ENCODE measurements at places on chromosomes 4 and X.

DNA sequence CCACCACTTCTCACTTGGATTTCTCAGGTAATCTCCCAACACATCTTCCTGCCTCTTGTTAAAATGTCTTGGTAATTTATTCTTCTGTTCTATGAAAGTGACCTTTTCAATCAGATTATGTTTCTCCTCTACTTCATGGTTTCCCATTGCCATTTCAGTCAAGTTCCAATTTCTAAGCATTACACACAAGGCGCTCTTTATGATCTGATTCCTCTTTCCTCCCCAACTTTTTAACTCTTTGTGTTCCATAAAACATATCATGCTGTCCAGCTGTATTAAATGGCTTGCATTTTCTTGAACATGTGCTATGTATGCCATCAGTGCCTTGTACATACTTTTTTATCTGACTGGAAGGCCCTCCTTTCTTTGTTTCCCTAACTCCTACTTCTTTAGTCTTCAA lies 13.1 kb upstream of the ART3 start:
- DNase-seq = no peak

- no peak for DNase-seq
Observed at GRCh38 chr4:71130827-71131603, 137.6 kb downstream of the DCK start.

GRCh38 chr4:90001023-90001422 lies 106.4 kb downstream of the MMRN1 start:
- no peak for DNase-seq

GRCh38 chrX:65034668-65035445 lies 58.6 kb upstream of the ZC4H2 start:
- peak; percentile 68 for DNase-seq

GRCh38 chr4:109434007-109434971 lies 674 bp downstream of the SEC24B start:
- DNase-seq = no peak

- DNase-seq = no peak
Observed at GRCh38 chrX:1492421-1493012, 39.8 kb upstream of the ASMTL start.

DNA sequence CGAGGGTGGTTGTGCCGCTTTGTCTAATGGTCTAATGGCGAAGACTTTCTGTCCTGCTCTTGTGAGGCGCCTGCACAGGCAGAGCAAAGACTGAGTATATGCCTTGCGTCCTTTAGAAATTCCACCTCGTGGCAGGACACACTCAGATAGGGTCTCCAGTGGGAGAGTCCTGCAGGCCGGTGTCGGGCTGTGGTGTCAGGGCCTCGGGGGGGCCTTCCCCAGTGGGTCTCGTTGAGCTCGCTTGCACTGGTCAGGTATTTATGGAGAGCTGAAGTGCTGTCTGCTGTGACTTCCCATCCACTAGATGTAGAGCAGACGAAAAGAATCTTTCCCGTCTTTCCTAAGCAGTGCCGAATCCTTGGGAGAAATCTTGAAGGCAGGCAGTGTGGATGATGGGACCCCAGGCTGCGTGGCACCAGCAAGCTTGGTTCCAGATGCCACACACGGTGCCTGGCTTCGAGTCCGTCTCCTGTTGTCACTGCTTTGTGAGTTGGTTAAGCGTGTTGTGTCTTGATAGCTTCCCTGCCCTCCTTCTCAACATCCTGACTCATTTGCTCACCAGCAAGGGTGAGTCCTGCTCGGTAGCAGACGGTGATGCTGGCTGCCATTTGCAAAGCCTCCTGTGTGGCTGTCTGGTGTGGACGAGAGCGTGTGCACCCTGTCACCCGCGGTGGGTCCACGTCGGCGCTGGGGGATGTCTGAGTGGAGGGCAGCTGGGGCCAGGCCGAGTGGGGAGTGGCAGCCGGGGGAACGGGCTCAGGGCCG lies 20.5 kb downstream of the MAEA start:
- no peak for DNase-seq

DNA sequence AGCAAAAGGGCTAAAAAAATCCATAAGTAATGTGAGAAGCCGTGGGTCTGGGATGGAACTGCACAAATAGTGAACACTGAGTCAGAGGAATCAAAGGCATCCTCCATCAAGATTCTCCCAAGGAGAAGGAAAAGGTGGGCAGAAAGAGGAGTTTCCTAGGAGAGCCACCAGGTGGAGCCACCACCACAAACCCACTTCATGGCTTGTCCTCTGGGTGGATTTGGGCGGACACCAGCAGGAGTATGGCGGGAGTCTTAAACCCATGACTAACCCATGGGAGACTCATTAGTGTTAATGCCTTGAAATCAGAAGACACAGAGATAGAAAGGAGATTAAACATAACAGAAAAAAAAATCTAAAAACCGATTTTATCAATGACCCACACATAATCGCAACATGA lies 147.7 kb downstream of the SH3KBP1 start:
- peak; percentile 22 for DNase-seq

DNA sequence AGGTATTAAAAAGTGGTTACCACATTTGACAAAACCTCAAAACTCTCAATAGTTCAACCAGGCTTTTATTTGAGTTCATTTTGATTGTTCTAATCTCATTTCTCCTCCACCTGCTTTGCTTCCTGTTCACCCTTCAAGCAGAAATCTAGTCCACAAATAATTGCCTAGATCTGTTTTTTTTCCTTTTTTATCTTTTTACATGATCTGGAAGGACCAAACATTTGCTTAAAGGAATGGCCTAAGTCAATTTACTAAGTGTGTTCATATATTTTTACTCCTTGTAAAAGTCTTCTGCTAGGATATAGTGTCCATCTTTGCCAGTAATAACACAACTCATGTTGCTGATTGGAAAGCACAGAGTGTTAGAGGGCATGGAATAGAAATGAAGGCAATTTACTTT lies 26.2 kb upstream of the VEGFD start:
- no peak for DNase-seq

DNA sequence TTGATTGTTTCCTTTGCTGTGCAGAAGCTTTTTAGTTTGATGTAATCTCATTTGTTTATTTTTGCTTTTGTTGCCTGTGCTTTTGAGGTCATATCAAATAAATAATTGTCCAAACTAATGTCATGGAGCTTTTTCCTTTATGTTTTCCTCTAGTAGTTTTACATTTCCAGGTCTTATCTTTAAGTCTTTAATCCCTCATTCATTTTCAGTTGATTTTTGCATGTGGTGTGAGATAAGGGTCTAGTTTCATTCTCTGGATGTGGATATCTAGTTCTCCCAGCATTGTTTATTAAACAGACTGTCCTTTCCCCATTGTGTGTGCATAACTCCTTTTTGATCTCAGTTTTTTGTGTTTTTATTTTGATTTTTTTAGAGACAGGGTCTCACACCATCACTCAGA lies 179.1 kb upstream of the STK26 start:
- no peak for DNase-seq

DNA sequence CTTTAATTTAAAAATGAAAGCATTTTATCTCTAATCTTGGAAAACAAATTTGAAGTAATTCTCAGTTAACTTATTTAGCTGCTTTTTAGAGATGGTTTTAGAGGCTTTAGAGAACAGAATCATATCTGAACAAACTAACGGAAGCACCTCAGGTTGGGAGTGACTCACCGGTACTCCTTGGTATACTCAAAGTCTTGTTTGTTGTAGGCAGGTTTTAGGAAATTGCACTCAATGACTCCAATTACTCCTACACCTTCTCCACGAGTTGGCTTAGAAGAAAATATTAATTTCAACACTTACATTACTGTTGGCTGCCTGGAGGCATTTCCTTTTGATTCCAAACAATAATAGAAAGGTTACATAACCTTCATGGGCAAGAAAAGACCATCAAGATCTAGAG lies 23.6 kb downstream of the MORC4 start:
- DNase-seq = no peak

GRCh38 chr4:57905965-57906364 lies 795.8 kb upstream of the IGFBP7 start:
- DNase-seq = no peak

GRCh38 chr4:2059046-2059725 lies at the start of gene NAT8L:
Gene NAT8L, plus strand, starts transcription at chr4:2059327. Its CDS starts 185 bp downstream, at chr4:2059512.
- DNase-seq = no peak

GRCh38 chr4:82555276-82555675 lies 6.5 kb downstream of the TMEM150C start:
- no peak for DNase-seq

- DNase-seq = no peak
Observed at GRCh38 chrX:129577473-129577872, 37.4 kb downstream of the OCRL start.

DNA sequence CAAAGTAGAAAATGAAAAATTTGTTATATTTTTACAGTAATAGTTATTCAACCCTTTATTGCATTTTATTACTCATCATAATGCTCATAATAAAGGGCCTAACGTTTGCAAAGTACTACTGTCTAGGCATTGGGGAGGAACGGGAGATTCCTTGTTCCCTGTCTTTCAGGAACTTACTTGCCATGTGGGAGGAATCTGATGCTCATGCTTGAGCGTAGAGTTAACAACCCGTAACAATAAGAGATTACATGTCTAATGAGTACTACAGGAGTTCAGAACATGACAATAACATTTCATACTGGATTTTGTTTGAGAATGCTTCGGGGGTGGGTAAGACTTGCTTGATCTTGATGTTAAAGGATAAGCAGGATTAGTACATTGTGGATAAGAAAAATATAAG lies 2.9 kb downstream of the CCSER1 start:
- DNase-seq = no peak

GRCh38 chr4:79757600-79757999 lies 315.4 kb downstream of the ANTXR2 start:
- no peak for DNase-seq

- no peak for DNase-seq
Observed at GRCh38 chr4:1019729-1020470, 8.5 kb downstream of the FGFRL1 start.

GRCh38 chr4:161573836-161574235 lies 590.0 kb downstream of the FSTL5 start:
- no peak for DNase-seq

DNA sequence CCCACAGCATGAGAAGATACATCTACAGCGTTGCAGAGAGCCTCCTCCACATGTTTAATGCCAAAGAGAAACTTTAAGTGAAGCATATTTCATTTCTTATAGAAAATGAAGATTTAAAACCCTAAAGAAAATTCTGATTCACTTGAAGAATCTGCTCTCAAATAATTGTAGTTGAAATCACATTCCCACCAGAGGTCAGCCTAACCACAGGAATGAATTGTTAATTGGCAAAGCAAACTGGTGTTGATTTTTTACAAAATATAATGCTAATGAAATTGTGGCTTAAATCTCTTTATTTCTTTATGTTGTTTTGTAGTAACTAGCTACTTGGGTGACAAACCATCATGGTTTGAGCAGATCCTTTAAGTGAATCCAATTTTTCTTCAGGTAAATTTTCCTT lies 31.1 kb upstream of the WDR17 start:
- DNase-seq = no peak

- no peak for DNase-seq
Observed at GRCh38 chr4:142404191-142404611, 441.9 kb downstream of the INPP4B start.

GRCh38 chr4:159698336-159698735 lies 595.5 kb downstream of the RAPGEF2 start:
- no peak for DNase-seq

GRCh38 chrX:15971696-15972095 lies 117.1 kb upstream of the AP1S2 start:
- no peak for DNase-seq

DNA sequence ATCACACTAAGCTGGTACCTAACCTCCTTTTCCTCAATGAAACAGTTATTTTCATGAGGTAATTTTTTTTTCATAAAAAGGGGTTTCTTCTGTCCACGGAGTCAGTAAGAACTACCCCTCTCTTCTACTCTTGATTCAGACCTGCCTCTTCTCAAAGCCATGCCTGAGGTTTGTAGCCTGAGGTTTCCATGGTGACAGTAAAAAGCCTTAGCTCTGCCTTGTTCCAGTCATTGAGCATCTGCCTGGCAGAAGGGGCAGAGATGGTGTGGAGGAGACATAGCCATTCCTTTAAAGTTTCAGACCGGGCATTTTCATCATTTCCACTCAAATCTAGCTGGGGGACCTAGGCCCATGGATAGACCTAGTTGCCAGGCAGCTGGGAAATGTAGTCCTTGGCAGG lies 135.5 kb downstream of the REPS2 start:
- DNase-seq = no peak

DNA sequence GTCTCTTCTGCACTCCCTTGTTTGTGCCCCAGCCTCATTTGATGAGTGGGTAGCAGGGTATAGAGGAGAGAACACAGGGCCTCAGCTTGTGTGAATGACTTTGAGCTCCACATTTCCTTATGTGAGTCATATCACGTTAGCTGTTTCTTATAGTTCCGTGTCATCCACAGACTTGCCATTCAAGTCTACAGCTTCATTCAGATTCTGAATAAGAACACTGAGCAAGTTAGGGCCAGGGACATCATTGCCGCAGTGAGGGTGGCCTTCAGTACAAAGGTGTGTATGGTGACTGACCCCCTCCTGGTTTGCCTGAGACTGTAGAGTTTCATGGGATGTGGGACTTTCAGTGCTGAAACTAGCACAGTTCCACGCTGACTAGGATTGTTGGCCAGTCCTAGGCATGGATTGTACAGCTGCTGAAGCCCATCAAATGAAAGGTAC lies 23.6 kb downstream of the KLF3 start:
- DNase-seq = no peak

DNA sequence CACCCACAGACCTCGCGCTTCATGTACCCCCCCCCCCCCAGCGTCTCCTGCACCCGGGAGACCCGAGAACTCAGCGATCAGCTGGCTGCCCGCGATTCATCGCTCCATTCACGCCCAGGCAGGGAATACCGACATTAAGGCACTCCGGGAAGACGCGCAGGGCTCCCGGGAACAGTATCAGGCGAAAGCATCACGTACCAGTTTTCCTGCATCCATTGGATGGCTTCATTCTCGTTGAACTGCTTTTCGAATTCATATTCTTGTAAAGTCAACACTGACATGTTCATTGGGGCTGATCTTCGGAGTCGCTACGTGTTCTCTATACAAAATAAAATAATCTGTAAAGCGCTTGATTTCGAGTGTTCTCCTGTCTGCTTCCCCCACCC lies 373 bp downstream of the ELOVL6 start:
- no peak for DNase-seq
